SHP77 (cell line): ENCODE measurements at places on chromosomes 1 and 21.

DNA sequence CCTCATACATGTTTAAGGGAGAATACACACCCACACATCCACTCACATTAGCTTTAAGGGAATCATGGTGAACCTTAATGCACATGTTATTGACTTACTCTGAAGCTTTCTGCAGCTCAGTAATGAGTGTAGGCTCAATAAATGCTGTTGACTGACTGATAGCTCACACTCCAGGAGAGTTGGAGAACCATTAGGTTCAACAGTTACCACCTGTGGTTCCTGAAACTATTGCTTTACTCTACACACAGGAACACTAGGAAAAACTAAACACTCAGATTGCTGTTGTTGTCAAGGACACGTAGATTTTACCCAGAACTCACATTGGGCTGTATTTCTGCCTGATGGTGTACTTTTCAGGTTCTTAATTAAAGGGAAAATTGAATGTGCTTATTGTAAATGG, 37.3 kb downstream of the ZC3H11B start:
- DNase-seq = no peak

DNA sequence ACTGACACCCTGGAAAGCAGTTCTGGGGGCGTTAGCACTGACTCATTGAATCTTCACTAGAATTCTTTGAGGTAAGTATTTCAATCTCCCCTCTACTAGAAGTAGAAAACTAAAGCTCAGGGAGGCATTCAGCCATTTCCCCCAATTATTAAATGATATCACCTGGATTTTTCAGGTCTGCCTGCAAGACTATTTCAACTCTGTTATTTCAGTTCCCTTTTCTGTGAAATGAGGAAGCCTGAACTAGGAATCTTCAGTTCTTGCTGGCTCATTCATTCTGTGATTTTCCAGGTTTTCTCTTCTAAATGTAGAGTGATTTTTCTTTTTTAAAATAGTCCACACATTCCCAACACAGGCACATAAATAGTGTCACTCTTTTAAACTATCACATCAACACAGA, 337.0 kb upstream of the NR5A2 start:
- DNase-seq = no peak

GRCh38 chr1:215433237-215433636, 133.9 kb upstream of the KCTD3 start:
- DNase-seq = no peak

DNA sequence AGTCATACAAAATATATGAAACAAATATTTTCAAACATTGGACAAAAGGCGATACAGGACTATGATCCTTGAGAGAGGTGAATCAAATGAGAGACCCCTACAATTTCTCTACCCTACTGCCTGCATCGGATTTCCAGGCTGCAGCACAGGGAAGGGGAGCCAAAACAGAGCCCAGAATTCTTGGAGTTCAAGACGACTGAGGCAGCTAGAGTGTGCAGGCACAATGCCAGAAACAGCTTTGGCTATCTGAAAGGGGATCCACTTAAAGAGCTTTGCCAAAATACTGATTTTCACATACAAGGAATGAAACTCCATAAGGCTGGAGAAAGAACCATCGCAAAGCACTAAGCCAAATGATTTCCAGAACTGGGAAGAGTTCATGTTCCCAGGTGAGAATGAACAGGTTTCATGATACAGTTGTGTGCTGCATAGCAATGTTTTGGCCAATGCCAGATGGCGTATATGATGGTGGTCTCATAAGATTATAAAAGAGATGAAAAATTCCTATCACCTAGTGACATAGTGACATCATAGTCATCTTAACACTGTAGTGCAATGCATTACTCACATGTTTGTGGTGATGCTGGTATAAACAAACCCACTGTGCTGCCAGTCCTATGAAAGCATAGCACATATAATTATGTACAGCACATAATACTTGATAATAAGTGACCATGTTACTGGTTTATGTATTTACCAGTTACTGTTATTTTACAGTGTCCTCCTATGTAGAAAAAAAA, 77.5 kb downstream of the KCND3 start:
- DNase-seq = no peak

DNA sequence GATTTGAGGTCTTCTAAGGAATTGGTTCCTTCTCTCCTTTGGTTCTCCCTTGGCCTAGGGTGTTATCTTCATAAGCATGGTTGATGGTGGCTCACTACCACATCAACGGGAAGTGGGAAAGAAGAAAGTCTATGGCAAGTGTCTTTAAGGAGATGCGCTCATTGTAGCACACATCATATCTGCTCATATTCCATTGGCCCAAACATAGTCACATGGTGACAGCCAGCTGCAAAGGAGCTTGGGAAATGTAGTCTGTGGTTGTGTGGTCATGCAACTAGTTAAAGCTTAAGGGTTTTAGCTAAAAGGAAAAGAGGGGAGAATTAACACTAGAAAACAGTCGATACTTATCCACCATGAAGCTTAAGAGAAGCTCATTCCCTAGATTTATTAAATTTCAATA, 11.4 kb upstream of the MRPS6 start:
- no peak for DNase-seq

DNA sequence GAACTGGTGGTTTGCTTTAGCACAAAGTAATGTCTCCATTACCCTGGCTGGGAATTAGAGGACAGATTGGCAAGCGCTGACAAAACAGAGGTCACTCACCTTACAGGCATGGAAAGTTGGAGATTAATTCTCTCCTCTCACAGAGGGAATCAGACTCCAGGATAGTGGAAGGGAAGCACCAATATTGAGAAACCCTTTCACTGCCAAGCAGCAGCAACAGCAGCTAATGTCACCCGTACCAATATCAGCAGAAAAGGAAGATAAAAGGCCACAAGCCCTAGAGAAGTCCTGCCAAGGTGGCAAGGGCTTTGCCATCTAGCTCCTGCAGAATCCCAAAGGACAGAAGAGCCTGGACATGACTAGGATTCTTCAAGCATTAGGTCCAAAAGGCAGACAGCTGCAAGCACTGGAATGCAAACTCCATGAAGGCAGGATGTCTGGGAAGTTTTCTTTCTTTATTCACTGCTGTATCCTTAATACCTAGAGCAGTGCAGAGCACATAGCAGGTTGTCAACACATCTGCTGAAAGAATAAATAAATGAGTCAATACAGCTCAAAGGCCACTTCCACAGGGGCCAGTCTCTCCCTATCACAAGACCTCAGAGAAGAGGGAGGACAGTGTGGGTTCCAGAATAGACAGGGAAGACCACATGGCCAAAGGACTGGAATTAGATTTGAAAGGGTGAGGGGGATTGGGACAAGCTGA, 57.2 kb downstream of the ERI3 start:
- DNase-seq = no peak

DNA sequence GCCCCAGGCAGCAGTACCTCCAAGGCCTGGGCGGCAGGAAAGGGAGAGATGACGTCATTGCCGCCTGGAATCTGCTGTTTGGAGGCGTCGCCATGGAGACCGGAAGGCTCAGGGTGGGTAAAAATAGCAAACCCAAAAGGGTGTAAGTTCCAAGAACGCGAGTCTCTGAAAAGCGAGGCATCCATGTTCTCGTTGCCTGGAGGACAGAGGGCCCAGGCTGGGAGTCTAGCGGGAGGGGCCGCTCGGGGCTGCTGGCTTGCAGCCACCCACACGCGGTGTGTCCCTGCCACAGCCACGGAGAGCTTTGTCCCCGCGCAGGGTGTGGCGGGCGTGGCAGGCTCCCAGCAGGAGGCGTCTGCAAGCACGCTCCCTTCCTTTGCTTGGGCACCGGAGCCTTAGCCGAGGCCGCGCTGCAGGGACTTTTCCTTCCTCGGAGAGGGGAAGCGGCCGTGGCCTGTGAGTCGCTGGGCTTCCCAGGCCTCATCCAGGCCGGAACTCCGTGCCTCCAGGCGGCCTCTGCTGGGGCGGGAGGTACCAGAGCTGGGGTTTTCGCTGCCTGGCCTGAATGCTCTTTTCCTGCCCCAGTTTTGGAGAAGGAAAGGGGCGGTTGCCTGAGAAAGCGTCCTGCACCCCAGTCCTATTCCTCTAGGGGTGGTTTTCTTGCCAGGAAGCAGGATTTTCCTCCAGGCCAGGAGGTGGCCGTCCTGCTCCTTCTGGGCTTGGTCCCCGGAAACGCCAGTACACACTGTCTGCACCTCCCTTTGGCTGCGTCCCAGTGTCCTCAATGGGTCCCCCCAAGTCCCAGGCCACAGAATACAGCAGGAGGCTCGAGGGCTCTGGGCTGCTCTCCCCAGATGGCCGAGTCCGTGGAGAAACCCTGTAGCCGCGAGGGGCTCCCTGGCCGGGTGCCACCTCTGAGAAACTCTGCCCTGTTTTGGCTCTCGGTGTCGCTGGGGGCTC, 15.3 kb upstream of the SKI start:
- DNase-seq = peak; percentile 87

DNA sequence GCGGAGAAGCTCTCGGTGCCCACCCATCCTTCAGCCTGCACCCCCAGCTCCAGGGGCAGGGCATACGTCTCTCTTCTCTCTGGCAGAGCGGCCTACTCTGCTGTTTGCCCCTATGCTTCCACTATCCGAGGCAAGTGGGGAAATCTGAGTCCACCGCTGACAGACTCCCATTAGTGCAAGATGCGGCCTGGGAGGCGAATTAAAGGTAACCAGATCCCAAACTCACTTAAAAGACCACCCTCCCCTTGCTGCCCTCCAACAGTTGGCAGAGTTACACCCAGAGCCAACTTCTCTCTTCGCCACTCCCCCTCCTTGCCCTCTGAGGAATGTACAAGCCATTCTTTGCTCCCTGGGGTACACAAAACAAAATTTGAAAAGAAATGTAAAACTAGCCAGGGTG, 6.4 kb downstream of the FOXD3 start:
- DNase-seq = no peak

GRCh38 chr1:208254376-208254775, 10.2 kb upstream of the PLXNA2 start:
- no peak for DNase-seq

GRCh38 chr1:217856342-217857034, 225.3 kb downstream of the SPATA17 start:
- no peak for DNase-seq

- DNase-seq = peak; percentile 34
Observed at GRCh38 chr21:25385911-25386474, 221.3 kb downstream of the MRPL39 start.

DNA sequence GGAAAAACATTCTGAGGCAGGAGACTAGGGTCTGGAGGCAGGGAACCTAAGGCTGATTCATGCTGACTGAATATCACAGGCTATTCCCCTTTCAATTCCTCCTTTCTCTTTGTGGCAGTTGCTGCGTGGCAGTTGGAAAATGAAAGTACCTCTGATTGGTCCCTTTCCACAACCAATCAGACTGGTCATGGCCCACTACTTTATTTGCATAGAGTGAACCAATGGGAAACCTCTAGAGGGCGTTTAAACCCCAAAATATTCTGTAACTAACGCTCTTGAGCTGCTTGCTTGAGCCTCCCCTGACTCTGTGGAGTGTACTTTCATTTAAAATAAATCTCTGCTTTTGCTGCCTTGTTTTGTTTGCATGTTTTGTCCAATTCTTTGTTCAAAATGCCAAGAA, 27.7 kb upstream of the VN1R5 start:
- no peak for DNase-seq

GRCh38 chr1:77539519-77540142, 142.8 kb downstream of the ZZZ3 start:
- no peak for DNase-seq

DNA sequence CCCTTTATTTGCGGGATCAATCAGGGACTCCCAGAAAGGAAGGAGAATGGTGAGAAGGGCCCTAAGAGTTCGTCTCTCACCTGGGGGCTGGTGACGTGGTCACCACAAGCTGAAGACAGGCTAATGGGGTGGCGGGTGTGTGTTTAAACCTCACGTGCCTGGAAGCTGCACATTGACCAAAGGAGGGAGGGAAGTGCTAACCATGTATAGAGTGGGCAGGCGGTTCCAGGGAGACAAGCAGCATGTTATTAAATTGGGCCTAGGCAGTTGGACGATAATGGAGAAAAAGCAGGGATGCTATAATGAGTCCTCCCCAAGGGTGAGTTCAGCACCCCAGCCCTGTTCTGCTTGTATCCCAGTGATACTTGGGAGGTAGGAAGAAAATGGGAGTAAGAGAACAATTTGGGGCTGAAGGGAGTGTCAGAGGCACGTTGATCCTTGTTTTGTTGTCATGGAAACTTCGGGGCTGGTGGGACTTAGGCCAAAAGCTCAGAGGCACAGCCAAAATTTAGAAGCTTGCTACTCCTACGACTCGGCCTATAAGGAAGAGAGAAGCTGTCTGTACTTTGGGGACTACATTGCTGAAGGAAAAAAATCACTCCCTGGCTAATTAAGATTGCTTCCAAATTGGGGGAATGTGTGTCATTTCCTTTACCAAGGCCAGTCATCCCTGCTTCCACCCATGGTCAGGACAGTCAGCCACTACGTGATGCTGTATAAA, 33.2 kb upstream of the EPHA8 start:
- DNase-seq = no peak

DNA sequence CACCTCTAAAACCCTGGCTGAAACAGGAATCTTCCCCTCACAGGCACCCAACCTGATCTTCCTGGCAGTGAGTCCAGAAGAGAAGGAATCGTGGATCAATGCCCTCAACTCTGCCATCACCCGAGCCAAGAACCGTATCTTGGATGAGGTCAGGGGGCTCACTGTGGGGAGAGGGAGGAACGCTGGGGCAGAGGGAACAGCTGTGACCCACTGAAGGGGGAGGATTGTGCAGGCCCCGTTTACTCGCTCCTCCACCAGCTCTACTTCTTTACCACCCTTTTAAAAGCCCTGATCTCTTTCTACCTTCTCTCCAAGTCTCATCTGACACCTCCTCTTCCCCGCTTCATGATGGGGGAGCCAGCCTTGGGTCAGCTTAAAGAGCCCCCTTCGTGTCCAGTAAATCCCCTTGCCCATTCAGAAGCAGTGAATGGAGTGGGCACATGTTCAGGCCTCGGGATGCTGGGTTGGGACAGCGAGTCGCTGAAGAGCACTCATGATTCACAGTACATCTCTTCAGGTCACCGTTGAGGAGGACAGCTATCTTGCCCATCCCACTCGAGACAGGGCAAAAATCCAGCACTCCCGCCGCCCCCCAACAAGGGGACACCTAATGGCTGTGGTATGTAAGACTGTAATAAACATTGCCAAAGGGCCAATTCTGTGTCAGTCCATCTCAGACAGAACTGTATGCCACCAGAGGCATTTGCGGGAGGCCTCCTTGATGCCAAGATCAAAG, 7.3 kb downstream of the PLEKHO1 start:
- DNase-seq = no peak

- no peak for DNase-seq
Observed at GRCh38 chr1:79554688-79555087, 548.2 kb upstream of the ADGRL4 start.

- DNase-seq = no peak
Observed at GRCh38 chr21:36032647-36033406, 27.5 kb downstream of the SETD4 start.

DNA sequence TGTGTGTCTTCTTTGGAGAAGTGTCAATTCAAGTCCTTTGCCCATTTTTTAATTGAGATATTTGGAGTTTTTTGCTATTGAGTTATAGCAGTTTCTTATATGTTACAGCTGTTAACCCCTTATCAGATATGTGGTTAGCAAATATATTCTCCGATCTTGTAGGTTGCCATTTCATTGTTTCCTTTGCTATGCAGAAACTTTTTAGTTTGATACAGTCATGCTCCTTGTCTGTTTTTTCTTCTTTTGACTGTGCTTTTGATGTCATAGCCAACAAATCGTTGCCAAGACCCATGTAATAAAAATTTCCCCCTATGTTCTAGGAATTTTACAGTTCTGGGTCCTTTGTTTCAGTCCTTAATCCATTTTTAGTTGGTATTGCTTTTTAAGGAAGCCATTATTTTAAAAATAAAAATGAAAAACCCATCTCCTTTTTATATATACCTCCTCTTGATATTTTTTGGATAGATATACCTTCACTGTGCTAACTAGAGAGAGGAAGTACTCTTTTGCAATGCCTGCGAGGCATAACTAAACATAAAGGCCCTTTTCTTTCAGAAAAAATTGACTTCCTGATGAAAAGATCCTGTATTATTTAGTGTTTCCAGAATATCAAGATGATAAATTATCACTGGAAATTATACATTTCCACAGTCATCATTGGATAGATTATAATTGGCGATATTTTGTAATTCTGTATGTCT, 127.8 kb downstream of the HS2ST1 start:
- DNase-seq = no peak
